ENCODE measurements at places on chromosomes 13 and 19.

- no peak for DNase-seq
Observed at GRCh38 chr13:71546881-71547280, 320.1 kb downstream of the DACH1 start.

GRCh38 chr13:110319774-110320509, 12.9 kb downstream of the COL4A2 start:
- DNase-seq, result no peak

DNA sequence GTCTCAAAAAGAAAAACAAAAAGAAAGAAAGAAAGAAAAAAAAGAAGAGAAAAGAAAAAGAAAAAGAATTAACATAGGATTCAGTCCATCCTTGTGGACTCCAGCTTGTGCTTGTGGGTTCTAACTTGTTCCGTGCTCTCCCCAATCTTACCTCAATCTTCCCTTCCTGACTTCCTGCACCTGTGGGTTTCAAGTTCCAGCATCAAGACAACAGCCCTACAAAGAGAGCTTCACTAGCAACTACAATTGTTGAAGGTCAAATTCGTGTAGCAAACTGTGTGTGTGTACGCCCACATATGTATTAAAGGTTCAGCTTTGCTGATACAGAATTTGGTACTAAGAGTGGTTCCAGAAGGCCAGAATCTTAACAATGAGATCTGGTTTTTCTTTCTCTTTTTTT, 25.3 kb downstream of the FXYD5 start:
- no peak for DNase-seq

- no peak for DNase-seq
Observed at GRCh38 chr13:112622375-112622774, 34.4 kb upstream of the TUBGCP3 start.

DNA sequence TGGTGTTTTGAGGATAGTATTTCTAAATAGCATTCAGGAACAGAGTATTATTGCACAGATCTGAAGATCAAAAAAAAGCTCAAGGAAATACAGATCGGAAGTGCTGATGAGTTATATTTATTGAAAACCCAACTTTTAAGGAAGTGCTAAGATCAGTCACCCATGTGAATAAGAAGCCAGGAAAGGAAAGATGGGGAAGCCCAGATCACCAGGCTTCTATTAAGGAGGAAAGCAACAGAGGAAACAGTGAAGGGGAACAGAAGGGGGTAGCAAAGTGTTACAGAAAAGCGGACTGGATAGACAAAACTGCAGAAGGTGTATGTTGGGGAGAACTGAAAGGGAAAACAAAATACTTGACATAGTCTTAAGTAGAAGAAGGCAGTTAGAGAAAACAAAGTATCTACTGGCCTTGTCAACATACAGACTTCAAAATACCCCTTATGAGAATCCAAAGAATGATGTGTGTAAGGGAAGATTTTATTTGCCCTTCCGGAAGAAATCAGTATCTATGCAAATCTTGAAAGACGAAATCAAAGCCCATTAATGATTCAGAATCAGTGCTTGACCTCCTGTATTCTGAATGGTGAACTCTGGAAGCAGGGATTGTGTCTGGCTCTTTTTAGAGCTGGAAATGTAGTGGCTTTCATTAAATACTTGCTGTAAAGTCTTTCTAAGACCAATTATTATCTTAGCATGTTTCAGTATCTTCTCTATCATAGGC, 12.1 kb downstream of the UFM1 start:
- DNase-seq, result peak; percentile 32

DNA sequence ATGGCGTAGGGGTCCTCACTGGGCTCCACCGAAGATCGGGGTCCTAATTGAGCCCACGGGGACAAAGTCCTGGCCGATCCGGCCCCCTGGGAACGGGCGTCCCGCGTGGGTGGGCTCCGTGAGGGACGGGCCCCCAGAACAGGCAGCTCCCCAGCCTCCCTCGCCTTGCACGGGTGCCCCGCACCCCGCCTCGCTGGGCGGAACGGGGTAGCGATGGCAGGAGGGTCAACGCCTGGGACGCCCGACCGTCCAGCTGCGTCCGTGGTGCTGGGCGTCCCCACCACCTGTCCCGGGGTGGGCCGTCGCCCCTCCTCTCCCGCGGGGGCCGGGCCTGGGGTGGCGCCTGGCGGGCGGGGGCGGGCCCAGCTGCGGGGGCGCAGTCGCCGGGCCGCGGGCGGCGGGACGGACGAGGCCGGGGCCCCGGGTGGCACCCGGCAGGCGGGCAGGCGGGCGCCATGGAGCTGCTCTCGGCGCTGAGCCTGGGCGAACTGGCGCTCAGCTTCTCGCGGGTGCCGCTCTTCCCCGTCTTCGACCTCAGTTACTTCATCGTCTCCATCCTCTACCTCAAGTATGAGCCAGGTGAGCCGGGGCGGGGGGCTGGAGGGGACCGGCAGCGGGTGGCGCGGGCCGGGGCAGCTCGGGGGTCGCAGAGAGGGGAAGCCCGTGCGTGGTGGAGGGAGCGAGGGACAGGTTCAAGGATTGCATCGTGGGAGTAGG, at the start of gene TMEM38A:
TMEM38A (plus strand) TSS at position 377 of the 717 bp plus-strand sequence; CDS start at position 456, 79 bp downstream.
- peak; percentile 51 for DNase-seq

DNA sequence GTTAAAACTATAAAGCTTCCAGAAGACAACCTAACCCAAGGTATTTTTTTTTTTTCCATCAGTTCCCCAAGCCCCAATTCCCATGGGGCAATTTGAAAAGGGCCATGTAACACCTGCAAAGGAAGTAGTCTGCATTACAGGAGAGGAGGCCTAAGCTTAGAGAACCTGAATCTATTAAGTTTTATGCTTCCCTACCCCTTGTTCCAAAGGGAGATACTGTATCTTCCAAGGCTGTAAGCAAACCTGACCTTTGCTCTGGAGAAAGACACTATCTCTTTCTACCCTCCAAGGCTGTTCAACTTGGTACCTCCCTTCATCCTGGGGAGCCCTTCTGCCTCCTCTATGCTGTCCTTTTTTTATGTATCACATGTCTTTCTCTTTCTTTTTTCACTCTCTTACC, 15.0 kb downstream of the KATNAL1 start:
- no peak for DNase-seq

- DNase-seq, result no peak
Observed at GRCh38 chr13:93307136-93307535, 80.5 kb downstream of the GPC6 start.

GRCh38 chr19:1739960-1740629, 13.2 kb upstream of the ONECUT3 start:
- no peak for DNase-seq

DNA sequence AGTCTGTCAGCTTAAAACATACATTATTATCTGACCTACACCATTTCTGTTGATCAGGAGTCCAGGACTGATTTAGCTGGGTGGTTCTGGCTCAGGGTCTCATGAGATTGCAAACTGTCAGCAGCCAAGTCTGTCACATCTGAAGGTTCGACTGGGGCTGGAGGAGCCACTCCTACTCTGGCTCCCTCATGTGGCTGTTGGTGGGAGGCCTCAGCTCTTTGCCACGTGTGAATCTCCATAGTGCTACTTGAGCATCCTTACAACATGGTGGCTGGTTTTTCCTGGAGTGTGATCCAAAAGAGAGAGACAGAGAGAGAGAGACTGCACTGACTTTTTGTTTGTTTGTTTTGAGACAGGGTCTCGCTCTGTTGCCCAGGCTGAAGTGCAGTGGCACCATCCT, 63.6 kb upstream of the NFIC start:
- DNase-seq, result no peak

- DNase-seq, result peak; percentile 31
Observed at GRCh38 chr19:17209126-17210036, 5.8 kb upstream of the USE1 start.

DNA sequence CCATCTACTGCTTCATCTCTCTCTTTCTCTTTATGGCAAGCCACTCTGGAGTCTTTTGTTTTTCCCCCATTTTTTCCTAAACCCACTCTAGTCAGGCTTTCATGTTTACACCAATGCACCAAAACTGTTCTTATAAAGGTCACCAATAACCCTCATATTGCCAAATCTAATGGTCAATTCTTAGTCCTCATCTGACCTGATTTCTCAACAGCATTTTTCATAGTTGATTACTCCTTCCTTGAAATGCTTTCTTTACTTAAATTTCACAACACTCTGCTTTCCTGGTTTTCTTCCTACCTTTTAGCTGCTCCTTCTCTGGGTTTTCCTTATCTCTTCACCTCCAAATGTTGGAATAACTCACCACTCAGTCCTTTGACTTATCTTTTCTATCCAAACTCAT, 47.9 kb downstream of the MICU2 start:
- DNase-seq, result peak; percentile 7

DNA sequence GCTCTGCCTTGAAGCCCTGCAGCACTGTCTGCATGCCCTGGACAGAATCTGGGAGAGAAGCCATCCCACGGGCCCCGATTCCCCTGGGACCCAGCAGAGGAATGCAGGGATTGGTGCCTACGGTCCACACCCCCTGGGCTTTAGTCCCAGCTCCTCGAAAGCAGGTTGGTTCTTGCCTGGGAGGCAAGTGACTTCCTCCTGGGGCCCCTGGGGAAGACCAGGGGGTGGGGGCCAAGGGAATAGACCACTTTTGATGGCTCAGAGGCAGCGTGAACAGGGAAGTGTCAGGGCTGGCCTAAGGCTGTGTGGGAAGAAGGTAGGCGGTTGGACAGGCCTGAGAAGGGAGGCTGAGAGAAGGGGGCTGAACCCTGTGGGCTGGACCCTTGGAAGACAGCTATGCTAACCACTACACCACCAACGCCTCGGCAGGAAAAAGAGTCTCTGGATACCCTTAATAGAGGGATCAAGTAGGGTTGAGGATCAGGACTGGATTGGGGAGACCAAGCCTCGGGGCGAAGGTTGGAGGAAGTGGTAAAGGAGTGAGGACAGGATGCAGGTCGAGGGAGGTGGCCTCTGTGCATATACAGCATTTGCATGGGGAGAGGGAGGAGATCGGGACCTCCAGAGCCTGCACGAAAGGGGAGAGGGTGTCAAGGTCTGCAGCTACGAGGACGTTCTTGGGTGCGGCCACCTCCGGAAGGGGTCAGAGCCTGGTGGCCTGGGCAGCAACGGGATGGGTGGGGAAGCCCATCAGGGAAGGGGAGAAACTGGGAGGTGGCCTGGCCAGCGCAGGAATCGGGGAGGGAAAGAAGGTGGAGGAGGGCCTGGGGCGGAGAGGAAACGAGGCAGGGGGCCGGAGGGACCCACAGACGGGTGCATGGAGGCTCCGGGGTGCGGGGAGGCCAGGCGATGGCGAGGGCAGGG, 709 bp downstream of the DPP9 start:
- DNase-seq, result peak; percentile 43

- peak; percentile 54 for DNase-seq
Observed at GRCh38 chr19:51971624-51972023, 15.0 kb downstream of the ZNF350 start.

- no peak for DNase-seq
Observed at GRCh38 chr19:58091251-58091995, 6.6 kb downstream of the ZSCAN18 start.

GRCh38 chr13:99905814-99906213, 65.8 kb downstream of the ZIC5 start:
- no peak for DNase-seq

DNA sequence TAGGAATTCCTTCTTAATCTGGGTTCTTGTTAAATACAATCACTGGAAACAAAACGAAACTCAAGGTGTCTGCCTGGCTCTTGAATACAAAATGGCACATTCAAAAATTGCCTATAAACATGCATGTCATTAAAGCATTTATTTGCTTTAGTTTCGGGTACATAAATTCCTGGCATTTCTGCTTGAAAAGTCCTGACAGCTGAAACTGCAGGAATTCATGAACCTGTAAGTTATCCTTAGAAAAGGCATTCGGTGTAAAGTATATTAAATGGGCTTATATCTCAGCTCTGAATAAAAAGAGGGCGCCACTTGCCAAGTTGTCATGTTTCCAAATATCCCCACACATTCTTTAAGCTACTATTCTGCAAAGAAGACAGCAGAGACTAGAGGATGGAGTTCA, 32.9 kb downstream of the RXFP2 start:
- no peak for DNase-seq

DNA sequence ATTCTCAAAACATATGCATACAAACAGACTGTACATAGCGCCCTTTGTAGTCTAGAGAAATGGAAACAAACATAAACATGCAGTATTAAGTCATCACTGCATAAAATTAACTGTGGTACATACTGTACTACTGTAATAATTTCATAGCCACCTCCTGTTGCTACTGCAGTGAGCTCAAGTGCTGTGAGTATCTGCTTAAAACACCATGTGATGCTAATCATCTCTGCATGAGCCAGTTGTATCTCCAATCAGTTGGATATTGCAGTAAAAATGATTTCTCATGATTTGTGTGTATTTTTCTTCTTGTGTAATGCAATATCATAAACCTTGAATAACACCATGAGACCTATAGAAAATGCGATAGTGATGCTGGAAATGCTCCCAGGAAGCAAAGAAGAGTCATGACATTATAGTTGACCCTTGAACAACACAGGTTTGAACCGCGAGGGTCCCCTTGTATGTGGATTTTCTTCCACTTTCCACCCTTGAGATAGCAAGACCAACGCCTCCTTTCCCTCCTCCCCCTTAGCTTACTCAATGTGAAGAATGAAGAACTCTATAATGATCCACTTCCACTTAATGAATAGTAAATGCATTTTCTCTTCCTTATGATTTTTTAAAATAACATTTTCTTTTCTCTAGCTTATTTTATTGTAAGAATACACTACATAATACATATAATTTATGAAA, 4.1 kb downstream of the TNFSF13B start:
- DNase-seq, result peak; percentile 28

- DNase-seq, result no peak
Observed at GRCh38 chr13:41833831-41834230, 127.1 kb downstream of the VWA8 start.
